ENCODE measurements at places on chromosomes 2 and 18.

DNA sequence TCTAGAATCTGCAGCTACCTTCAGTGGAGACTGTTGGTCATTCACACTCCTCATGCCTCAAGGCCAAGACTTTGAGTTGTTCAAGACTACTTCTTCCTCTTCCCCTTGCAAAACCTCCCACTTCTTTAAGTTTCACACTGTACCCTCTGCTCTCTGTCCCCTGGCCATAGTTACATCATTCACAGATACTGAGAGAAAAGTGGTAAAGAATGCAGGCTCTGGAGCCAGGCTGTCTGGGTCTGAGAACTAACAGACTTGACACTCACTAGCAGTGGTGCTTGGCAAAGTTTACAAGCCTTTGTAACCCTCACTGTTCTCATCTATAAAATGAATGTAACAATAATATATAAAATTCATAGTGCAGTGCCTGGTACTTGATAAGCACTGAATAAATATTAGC lies 61.8 kb downstream of the CDH20 start:
- no peak for DNase-seq

DNA sequence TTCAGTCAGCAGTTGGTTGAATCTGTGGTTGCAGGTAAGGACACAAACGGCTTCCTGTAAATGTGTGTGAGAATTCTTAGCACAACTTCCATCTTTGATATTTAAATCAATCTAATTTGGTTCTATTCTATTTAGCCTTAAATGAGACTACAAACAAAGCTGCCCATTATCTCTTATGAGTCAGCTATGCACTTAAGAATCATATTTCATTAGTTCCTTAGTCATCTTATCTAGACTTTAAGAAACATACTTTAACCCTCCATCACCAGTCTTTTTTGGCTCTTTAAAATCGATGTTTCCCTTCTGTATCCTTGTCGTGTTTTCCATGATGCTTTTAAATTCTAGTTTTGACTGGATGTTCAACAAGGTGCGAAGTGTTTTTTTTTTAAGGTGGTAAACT lies 114.4 kb upstream of the TMEM200C start:
- DNase-seq = no peak

DNA sequence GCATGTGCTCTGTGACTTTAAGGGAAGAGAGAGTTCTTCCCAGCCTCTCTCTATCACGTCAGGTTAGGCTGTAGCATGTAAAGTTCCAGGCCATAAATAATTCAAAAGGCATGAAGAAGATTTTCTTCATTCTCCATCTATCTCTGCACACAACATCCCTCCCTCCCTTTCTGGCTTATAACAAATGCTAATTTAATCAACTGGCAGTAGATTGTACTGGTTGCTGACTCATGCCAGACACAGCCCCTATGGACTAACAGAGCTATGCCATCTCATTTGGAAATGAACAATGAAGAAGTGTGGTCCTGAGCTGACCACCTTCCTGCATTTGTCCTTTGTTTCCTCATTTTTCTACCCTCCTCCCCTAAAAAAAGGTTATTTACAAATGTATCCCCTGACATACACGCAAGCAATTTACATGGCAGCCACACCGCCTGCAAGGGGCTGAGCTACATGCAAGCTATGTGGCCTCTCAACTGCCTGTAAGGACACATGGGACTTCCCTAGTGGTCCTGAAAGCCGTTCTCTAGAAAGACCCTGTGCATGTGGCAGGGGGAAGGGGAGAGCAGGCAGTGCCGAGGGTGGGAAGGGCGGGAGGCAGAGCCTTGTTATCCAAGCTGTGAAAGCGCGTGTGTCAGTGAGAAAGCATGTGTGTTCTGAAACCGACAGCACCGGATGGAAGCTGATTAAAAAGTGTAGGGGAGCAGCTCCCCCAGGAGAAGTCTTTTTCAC lies 90.9 kb upstream of the KLF7 start:
- no peak for DNase-seq

- no peak for DNase-seq
Observed at GRCh38 chr2:23659328-23659727, 267.6 kb downstream of the ATAD2B start.

- DNase-seq = no peak
Observed at GRCh38 chr2:26396734-26397298, 4.9 kb upstream of the DRC1 start.

DNA sequence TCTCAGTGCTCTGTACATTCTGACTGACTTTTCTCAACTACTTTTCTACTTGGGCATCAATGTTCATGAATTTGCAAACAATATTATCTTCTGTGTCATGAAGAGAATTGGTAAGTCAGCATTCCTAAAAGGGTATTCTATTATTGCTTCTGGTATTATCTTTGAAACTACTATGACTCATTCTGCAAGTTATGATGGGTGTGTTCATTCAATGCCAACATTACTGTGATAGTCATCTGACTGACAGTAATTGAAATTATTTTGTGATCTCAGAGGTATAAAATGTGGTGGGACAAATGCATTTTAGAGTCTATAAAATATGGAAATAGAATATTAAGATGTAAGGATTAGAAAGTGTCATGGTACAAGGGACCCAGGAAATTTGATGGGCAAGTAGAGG lies 736.0 kb upstream of the CELF4 start:
- no peak for DNase-seq

DNA sequence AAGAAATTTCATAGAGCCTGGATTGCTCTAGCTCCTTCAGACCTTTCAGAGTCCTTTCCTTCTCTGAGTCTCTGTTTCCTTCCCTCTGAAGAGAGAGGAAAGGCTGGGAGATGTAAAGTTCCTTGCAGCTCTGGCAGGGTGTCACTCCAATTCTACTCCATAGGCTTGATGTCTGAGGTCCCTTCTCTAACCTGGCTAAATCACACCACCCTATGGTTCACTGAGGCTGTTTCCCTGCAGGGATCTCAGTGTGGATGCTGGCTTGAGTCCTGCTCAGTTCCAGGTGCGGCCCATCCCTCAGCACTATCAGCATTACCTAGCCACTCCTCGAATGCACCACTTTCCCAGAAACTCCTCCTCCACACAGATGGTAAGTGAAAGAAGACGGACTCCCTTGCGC lies 209.7 kb downstream of the LOXHD1 start:
- no peak for DNase-seq

DNA sequence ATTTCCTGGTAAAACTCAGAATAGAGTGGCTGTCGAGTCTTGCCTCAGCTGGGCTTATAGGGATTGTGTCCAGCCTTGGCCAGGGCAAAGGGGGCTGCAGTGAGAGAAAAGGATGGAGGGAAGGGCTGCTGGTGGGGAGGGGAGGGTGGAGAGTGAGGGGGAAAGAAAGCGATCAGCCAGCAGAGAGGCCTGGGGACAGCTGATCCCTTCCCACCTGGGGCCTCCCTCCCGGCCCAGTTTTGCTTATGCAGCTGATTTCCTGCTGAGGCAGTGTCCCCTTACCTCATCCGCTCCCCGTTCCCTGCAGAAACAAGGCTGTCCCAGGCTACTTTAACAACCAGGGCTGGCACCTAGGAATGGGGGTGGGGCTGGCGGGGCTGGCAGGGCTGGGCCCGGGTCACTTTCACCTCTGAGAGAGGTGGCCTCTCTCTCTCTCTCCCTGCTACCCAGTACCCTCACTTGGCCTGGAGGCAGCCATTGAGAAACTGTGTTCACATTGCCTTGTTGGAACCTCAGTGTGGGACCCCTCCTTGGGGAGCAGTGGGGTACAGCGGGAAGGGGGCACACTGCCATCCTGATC lies 12.2 kb upstream of the GMPPA start:
- DNase-seq = no peak

GRCh38 chr2:226267516-226268289 lies 531.9 kb downstream of the IRS1 start:
- DNase-seq = no peak

GRCh38 chr18:27966881-27967280 lies 210.0 kb downstream of the CDH2 start:
- DNase-seq = no peak

DNA sequence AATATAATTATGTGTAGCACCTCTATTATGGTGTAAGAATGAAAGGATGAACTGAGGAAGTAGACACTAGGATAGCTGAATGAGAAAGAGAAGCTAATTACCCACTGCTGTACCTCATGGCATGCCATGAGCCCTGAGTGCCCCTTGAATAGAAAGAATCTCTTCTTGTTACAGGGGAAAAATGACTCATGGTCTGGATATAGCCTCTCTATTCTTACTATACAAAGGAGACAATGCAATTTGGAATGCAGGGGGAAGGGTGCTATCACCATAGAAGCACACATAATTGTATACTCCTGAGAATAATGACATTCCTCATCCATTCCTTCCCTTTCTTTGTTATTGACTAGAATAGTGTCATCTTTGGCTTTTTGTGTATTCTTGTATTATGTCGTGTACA lies 385.2 kb downstream of the CDH7 start:
- no peak for DNase-seq

DNA sequence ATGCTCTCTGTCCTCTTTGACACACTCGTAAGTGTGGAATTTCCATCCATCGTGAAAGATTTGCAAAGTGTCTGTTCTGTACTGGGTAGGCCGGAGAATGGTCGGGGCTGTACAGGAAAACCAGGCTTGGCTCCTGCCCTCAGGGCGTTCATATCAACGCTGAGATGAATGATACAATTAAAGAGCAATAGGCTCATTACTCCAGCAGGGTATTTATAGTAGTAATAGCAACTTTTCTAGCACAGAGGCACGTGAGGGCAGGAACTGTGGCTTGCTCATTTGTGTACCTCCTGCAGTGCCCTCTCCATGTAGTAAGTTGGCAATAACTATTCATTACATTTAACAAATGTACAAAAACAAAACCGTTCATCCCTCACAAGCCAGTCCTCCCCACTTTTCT lies 5.3 kb upstream of the NCK2 start:
- no peak for DNase-seq

GRCh38 chr2:174546519-174547506 lies 50.8 kb downstream of the WIPF1 start:
- no peak for DNase-seq

- no peak for DNase-seq
Observed at GRCh38 chr2:29892585-29893259, 28.7 kb downstream of the ALK start.

- no peak for DNase-seq
Observed at GRCh38 chr2:241924069-241924908, 54.8 kb downstream of the RTP5 start.

GRCh38 chr2:122182616-122183355 lies 427.3 kb downstream of the TSN start:
- no peak for DNase-seq

- no peak for DNase-seq
Observed at GRCh38 chr2:164164602-164165001, 428.8 kb upstream of the FIGN start.

- no peak for DNase-seq
Observed at GRCh38 chr2:135585586-135585985, 54.3 kb downstream of the R3HDM1 start.

DNA sequence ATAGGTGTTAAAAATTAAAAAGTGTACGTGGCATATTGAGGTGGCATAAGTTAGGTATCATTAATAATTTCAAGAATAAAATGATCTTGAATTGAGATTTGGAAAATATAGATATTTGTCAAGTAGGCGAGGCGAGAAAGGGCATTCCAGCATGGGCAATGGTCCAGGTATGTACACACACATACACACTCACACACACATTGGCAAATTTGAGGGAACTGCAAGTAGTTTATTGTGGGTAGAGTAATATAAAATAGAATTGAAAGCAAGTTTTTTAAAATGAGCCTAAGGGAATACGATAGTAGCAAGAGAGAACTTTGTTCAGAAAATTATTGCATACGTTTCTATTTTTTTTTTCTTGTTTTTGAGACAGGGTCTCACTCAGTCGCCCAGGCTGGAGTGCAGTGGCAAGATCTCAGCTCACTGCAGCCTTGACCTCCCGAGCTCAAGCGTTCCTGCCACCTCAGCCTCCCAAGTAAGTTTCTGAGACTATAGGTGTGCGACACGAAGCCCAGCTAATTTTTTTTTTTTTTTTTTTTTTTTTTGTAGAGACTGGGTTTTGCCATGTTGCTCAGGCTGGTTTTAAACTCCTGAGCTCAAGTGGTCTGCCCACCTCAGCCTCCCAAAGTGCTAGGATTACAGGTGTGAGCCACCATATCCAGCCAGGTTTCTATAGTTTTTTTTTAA lies 96.7 kb upstream of the SLC39A10 start:
- DNase-seq = no peak

DNA sequence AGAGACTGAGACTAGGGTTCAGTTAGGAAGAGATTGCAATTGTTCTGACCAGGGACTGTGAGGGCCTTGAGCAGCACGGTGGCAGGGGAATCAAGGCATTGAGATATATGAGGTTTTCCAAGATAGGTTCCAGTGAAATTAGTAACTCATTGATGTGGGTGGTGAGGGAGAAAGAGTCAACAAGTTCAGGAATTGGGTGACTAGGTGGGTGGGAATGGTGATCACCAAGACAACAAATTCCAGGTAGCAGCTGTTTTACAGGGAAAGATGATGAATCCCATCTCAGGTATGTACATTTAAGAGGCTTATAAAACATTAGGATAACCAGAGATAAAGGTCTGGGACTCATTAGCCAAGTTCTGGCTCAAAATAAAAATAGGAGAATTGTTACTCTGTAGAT lies 251.5 kb upstream of the MGAT5 start:
- no peak for DNase-seq

DNA sequence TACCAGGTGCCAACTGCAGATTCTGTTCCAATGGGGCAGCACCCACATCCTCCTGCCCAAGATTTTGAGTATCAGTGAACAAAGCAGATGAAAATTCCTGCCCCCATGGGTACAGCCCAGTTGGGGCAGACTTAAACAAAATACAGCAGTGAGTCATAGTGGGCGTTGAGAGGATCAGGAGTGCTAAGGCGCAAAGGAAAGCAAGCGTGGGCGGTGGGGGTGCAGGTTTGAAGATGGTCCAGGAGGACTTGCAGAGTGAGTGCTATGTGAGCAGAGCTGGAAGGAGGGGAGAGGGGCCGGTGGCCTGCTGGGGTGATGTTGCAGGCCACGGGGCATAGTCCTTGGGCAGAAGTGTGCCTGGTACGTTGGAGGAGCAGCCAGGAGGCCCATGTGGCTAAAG lies 24.7 kb downstream of the STEAP3 start:
- no peak for DNase-seq

DNA sequence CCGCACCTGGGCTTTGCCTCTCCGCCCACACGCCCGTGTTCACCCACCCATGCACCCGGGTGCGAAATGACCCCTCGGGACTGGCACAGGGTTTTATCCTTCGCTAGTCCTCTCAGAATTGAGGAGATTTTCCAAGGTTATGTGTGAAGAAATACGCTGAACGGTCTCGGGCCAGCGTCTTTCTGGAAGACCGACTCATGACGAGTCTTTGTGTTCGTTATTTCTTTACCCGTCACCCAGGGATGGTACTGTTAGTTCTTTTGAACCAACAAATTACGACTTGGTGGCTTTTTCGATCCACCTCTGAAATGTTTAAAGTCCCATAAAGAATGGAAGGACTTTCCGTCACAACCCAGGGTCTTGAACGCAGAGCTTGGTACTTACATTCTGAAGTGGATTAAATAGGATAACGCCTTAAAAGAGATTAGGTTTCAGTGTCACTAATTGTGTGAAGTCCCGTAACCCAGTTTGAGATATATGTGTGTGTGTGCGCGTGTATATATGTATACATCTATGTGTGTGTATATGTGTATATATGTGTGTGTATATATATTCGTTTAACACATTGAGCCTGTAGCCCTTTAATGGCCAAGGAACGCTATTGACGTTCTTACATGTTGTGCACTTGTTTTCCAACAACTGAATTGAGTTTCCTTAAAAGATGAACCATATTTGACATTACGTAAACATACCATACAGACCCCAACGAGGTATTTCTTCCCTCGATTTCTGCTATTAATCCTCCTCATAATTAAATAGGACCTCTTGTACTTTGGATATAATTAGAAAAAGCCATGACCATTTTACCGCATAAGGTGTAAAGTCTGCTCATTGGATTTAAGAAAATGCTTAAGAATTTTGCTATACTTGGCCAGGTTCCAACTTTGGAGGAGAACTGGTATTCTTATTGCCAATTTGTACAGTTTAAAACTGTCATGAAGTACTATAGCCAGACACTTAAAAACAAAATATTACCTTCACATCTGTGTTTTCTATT lies 889 bp downstream of the ZC3H15 start:
- no peak for DNase-seq

All from activated T-helper 1 cell treated with anti-CD3 and anti-CD28 coated beads, Interleukin-2, amount 50 U/mL, for 16 hours (primary cell).